CD4-positive, alpha-beta T cell treated with Interleukin-21 for 1 hour (primary cell): ENCODE measurements at places on chromosomes 1 and 21.

- DNase-seq, result peak; percentile 47
Observed at GRCh38 chr1:9715536-9716226, 64.2 kb downstream of the PIK3CD start.

GRCh38 chr1:48944811-48945210 lies 168.1 kb upstream of the BEND5 start:
- DNase-seq, result no peak

DNA sequence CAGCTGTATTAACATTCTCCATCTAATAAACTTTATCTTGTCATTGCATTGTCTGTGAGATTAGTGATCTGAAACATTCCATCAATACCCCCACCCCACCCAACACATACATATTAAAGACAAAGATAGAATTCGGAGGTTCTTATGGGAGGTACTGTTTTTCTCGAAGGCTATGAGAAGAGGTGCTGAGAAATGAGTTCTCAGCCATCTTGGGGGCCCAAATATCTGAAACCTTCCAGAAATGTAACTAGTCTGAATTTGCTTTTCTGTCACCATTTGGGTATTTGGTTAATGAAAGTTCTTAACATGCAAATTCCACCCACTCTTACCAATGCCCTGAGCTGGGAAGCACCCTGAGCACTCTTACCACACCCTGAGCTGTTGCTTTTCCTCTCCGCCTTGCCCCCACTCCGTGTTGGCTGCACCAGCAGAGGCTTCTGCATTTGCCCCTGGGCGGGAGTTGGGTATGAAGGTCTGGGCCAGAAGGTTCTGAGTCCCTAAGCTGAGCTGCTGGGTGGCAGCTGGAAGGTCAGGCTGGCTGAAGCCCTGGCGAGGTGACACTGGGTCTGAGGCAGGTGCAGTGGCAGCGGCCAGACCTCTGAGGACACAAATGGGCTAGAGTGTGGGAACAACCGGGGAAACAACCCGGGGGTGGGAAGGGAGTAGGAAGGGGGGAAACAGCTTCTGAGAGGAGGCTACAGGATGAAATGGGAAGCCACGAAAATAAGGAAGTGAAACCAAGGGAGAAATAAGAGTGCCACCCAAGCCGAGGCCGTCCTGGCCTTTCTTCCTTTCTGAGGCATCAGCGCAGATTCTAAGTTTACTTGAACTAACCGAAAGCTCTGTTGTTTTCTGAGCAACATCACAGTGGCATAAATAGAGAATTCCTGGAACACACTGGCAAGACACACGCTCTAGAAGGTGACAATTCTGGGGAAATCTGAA lies 26.3 kb upstream of the IER5 start:
- peak; percentile 27 for DNase-seq

DNA sequence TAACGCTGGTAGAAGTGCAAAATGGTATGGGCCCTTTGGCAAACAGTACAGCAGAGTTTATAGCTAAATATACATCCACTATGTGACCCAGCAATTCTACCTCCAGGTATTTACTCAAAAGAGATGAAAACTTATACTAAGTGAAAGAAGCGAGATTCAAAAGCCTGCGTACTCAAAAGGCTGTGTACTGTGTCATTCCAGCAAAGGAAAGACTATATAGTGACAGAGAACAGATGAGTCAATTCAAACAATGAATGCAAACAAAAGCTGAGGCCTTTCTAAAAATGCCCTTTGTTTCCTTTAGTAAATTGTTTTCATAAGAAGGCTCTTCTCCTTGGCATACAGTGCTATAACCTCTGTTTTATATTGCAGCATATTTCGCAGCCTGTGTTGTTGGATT lies 268.8 kb upstream of the CSF3R start:
- DNase-seq, result no peak

GRCh38 chr1:77471691-77472090 lies 189.9 kb downstream of the AK5 start:
- no peak for DNase-seq

- no peak for DNase-seq
Observed at GRCh38 chr1:76546354-76546933, 320.8 kb upstream of the ST6GALNAC5 start.
